ENCODE measurements at places on chromosomes 6 and 20.
A peak's percentile ranks its signal among the peaks of the same experiment; 100 is the strongest.

GRCh38 chr6:117393045-117393444 is 32.7 kb downstream of the ROS1 start:
- no peak for DNase-seq

GRCh38 chr20:1894471-1894950 is 696 bp upstream of the SIRPA start:
- peak; percentile 60 for DNase-seq

- DNase-seq: no peak
Observed at GRCh38 chr6:168542301-168542700, 101.3 kb downstream of the SMOC2 start.

DNA sequence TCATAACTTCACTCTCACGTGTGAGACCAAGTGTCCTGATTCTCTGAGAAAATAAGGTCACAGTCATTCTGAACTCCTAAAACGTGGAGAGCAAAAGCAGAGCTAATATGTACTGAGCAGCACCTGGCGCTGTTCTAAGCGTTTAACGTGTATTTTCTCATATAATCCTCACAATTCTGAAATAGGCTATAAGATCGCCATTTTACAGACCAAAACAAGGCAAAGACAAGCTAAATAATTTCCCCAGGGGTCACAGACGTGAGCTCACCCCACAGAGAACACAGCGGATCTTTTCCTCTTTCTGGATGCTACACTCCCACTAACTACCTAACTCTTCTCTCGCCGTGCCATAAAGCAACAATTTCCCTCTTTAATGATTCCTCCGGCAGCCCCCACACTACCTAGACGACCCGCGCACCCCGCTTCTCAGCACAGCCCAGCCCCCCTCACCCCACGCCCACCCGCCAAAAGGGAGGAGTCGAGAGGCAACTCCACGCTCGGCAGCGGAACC is 636 bp downstream of the SUPT3H start:
- DNase-seq: no peak

DNA sequence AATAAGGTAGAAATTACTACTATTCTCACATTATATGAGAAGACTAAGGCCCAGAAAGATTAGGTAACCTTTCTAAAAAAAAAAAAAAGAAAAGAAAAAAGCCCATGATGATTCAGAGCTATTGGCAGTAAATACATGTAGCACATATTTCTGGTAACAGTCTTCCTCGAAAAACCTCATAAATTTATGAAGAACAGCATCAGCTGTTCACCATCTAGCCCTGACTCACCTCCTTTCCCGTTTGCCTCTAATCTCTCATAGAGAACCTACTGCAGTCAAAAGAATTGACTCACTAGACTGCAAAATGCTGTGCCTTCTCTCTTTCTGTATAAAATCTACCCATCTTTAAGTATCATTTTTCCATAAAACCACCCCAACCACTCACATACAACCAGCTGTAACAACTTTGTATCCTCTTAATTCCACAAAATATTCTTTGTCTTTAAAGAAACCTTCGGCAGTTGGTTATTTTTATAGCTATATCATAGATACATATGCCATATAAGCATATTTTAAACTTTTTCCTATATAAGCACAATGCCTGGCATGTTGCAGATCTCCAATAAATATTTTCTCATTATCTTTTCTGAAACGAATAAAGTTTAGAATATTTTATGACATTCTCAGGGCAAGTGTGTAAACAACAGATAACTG is 152.7 kb upstream of the ENPP5 start:
- DNase-seq: peak; percentile 86

DNA sequence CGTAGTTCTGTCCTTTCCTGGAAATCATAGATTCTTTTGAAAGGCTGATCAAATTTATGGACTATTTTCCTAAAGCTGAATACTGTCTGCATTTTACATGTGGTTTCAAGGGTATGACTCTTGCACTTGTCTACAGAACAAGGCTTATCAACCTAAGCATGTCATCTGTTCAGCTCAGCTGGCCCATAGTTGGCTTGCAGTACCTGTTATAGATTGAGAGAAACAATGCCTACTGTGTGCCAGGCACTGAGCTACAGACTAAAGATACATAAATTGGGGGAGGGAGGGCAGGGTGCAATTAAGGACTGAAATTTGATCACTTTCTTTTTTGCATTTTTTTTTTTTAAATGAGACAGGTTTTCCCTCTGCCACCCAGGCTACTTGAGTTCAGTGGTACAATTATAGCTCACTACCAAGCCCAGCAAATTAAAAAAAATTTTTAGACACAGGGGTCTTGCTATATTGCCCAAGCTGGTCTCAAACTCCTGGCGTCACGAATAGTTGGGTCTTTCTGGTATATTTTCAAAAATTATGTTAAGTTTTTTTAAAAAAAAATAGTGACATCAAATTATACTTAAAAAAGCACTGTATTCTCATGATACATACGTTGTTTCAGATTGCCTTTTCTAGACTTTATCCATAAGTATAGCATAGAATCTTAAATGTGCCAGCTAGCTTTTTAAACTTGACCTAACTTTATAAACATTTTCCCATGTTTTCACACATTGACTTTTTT is 52.2 kb downstream of the RREB1 start:
- DNase-seq: no peak

GRCh38 chr20:46268131-46268614 is 40.1 kb downstream of the CDH22 start:
- no peak for DNase-seq

DNA sequence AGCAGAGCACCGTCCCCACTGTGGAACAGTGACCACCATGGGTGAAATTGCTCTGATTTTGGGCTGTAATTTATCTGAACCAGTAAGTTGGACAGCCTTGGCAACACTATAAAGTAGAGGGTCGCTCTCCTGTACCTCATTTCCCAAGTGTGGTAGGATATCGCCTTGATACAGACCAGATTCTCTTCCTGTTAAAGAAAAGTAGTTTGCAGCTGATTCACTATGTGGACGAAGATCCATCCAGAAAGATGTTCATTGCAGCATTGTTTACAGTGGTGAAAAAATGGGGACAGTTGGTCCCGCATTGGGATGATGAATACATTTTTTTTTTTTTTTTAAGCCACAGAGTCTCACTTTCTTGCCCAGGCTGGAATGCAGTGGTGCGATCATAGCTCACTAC is 74.3 kb downstream of the SLX4IP start:
- DNase-seq: no peak

GRCh38 chr20:10201321-10201870 is 17.2 kb upstream of the SNAP25 start:
- peak; percentile 35 for DNase-seq

GRCh38 chr6:118283766-118284165 is 264.3 kb upstream of the PLN start:
- peak; percentile 80 for DNase-seq

GRCh38 chr6:5080574-5080973 is 4.6 kb upstream of the PPP1R3G start:
- peak; percentile 34 for DNase-seq

DNA sequence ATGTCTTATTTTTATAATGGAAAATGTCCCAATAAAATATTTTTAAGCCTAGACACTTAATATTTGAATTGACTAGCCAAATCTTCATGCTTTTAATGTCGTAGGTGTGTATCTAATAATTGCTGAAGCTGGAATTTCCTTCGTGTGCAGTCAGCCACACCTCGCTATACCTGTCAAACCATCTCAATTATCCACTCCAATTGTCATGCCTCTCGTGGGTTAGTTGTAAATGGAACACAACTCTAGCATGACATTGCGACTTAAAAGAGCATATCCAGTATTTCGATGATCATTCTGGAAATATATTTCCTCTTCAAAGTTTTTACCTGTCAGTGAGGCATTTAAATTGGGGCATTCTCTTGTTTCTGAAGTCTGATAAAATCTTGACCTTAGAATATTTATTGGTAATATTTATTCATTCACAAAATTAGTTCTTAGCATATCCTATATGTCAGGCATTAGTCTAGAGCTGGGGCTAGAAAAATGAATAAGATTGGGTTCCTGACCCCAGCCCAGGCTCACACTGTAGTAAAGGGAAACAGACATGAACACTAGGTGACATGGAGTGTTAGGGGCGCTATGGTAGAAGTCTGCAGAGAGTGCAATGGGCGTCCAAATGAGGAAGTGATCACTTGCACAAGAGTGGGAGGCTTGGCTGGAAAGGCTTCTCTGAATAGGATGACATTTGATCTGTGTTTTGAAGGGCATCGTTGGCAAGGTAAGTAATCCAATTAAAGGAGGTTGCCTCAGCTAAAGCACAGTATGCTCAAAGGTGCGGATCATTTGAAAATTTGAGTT is 11.0 kb upstream of the CFAP206 start:
- DNase-seq: no peak

- DNase-seq: no peak
Observed at GRCh38 chr6:106617302-106617701, 12.0 kb downstream of the RTN4IP1 start.

- DNase-seq: no peak
Observed at GRCh38 chr6:107959392-107959791, 1.4 kb upstream of the SEC63 start.

DNA sequence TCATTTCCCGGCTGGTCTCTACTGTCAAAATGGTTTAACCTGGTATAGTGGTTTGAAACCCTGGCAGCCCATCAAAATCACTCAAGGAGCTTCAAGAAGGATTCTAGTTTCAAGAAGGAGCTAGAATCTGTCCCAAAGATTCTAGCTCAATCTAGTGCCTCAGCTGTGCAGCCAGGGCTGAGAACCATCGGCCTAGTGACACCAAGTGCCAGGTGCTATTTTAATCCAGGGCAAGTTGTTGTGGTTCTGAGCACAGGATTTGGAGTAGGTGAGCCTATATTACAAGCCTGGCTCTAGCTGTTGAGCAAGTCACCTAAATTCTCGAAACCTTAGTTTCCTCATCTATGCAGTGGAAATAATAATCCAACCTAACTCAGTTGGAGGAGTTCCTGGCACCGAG is 3.7 kb downstream of the MOCS1 start:
- DNase-seq: no peak

DNA sequence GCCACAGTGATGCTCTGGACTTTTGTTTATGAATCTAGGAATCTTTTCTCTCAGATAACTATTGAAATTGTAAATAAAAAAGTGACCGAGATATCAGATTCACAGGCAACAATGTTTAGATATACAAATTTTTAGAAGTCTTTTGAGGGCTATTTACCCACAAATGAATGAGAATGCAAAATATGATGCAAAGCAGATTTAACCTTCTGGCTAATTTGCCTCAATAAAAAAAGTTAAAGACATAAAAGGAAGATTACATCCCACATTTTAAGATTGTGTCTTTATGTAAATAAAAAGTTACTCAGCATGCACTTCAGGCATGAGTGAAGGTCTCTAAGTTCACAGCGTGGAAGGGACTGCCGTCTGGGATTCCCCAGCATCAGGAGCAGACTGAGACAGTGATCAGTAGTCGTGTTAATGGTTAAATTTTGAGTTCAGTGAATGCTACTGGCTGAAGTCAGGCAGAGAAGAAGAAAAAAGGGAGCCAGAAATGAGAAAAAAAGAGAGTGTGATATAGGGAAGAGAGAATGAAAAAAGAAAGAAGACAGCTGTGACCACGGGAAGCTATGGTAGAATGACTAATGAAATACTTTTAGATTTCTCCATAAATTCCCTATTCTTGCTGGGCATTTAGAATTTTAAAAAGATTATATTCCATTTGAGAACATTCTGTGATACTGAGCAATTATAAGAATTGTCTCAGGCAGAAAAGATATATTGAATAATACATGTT is 93.6 kb downstream of the MYB start:
- no peak for DNase-seq

DNA sequence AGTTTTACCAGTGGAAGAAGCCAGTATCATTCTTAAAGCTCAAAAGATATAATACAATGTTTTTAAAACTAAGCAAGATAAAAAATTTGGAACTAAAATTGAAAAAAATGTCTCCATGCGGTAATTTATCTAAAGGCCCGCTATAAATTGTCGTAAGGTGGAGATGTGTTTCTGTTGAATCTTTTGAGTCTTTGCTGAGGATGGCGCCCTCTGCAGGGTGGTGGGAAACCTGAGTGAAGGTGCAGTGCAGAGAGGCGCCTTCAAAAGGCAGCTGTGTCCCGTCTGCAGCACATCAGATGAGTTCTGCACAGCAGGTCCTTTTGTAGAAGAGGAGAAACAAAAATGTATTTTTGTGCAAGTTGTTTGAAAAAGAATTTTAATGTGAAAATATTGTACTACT is 29.4 kb upstream of the KIF25 start:
- no peak for DNase-seq

DNA sequence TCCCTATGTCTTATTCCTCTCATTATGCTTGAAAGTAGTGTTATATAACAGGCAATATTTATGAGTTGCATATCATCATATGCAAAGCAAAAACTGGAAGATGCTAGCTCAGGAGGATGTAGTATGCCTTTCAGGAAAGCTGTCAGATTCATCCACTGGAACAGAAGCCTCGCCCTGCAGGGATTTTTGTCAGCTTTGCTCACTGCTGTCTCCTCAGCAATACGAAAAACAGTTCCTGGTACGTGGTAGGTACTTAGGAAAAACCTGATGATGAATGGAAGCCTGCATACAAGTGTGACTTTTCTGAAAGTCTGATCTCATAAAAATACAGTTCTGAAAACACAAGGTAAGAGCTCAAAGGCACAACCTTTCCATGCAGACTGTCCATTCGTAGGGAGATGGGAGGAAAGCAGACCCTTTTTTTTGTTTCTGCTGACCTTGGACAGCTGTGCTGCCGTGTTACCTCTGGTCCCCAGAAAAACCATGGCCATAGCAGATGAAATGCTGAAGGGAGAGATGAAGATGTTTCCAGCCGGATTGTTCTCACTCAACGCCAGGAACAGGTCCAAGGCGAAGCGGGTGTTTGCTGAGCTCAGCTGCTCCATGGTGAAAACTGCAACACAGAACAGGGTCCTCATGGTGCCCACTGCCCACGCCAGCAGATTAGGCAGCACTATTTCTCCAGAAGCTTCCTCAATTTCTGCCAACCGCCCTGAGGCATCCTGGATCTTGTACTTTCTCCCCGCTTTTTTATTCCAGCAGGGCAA is 1.5 kb downstream of the SERPINB1 start:
- no peak for DNase-seq

Measured in foreskin fibroblast (primary cell).